ENCODE measurements at places on chromosomes 4 and X. TPM values are rescaled to one million over a fixed set of nuclear protein-coding genes. Genes with fewer than 3 reads are reported as not detected.
A peak's percentile ranks its signal among the peaks of the same experiment; 100 is the strongest.

SMR3B gene
- total RNA-seq = not detected

CSN1S1 gene
- total RNA-seq = not detected

CDKL2 gene
- 20.6 TPM for total RNA-seq

CDS1 gene
- 25.1 TPM for total RNA-seq

DNA sequence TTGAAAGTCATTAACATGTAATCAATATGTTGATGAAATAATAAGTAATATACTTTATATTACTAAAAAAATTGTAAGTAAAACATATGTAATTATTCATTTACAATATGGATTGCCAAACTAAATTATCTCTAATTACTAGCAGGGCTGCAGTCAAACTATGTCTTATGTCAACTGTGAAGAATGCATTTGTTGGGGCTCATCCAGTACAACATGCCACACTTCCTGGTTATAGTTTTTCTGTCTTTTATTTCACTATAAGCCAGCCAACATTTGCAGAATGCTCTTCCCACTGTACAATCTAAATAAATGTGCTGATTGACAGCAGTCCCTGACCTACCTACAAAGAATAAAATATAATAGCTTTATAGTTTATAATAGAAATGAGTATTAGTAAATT is 975.4 kb upstream of the NDST4 start:
- no peak for DNase-seq

DNA sequence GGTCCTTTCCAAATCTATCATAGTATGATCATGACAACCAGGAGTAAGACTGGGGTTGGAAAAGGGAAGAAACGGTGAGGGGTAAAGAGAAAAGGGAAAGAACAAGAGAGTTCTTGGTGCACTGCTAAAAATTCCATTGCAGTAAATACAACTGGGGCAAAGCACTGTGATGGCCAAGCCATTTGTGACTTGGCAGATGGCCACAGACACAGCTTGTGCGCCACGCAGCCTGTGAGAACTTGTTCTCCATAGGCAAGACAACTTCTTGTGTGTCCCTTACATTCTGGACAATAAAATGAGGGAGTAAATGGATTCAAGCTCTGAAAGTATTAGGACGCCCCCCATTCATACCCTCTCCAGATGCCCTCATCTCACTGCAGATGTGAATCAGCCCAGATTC is 10.9 kb downstream of the MFAP3L start:
- DNase-seq = no peak

- no peak for DNase-seq
Observed at GRCh38 chrX:136272325-136272724, 21.1 kb upstream of the MAP7D3 start.

DNA sequence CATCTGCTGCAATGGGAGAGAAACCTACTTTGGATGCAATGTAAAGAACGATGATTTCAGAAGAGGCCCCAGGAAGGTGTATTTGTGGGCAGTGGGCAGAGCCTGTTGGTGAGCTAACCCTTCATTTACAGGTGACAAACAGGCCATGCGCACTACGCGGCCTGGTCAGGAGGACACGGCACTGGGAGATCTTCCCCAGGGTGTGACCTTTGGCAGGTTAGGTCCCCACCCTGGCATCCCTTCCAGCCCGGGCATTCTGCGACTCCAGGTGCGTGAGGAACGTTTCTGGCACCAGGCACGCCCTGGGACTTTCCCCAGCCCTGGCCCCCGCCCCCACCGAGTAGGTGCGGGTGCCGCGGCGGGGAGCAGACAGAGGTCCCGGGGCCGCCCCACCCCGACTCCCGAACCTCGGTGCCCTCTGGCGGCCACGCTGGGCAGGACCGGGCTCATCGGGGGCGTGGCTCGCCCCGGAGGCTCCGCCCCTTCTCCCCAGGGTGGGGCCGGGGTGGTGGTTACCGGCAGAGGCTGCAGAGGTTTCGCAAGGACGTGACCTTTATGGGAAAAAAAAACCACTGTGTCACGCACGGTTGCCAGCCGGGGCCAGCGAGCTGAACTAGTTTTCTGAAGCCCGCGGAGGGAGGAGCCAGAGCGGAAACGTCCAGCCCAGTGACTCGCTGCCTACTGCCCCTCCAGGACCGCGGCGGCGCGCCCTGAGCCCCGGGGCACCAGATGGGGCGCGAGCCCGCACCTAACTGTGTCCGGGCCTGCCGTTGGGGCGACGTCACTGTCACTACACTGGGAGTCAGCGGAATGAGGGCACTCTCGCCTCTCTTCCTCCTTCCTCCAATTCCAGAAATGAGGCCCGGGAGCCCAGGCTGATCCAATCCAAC is 5.0 kb upstream of the NYX start:
- DNase-seq = peak; percentile 93

DNA sequence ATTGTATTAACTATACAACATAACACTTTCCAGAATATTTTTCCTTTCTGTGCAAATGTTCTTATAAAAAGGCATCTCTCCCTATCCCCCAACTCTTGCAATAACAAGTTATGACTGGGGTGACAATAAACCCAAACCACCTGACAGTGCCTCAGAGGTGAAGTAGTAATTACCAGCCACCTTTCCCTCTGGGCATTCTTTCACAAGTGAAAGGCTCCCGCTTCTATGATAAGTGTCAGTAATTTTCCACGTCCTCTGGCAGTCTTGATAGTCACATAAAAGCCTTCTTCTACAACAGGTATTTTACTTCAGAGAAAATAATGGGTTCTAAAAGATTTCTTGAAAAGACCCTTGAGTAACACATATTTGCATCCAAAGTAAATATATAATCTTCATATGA is 82.7 kb downstream of the MANBA start:
- DNase-seq = no peak

DNA sequence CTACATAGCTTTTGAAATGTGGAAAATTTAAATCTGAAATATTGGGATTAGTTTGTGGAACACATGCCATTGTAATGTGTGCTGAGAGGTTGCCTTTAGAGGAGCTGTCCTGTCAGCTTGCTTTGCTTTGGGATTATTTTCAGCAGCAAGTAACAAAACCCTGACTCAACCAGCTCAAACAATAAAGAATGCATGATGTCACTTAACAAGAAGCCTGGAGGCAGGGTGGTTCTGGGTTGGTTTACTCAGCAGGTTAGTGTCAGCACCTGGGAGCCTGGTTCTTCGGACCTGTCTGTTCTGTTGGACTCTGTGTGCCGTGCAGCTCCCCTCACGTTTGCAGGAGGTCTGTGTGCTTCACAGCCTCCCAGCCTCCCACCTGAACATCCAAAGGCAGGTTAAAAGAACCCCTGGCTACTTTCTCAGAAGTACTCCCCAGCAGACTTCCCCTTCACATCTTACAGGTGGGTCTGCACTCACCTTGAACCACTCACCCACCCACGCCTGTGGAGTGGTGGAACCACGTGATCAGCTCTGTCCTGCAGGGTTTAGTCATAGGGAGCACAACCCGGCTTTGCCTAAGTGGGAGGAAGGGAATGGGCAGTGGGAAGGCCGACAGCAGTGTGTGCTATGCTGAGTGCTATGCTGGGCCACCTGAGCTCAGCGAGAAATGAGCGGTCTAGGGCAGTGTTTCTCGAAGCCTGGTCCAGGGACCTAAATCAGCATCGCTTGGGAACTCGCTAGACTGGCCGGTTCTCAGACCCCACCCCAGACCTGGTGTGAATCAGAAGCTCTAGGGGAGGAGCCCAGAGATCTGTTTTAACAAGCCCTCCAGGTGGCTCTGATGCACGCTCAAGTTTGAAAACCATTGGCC is 20.4 kb downstream of the TMEM131L start:
- DNase-seq = no peak

GRCh38 chr4:3324093-3324815 is 31.4 kb downstream of the RGS12 start:
- peak; percentile 50 for DNase-seq

DNA sequence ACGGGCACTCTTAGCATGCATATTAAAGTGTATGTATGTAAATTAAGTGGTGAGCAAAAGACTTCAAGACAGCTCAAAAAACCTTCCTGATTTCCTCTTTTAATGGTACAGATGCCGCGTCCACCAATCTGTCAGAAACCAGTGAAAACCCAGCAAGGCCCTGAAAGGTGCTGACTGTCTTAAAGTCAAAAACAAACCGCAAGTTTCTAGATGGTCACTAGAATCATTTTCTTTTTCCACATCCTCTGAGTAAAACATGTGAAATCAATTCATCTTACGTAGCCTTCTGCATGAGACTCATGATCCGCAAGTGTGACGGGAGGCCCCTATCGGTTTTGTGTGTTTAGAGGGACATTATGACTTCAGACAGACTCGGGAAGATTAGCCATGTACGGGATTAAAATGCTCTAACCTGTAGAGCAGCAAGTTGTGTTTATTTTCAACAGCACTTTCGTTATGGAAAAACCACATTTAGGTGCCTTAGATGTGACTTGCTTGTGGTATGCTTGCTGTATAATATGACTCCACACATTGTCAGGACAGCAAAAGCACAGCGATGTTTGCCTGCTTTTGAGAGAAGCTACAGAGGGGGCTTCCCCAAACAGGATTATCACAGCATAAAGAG is 88.2 kb upstream of the STS start:
- no peak for DNase-seq

GRCh38 chrX:6386837-6387236 is 148.1 kb downstream of the VCX3A start:
- DNase-seq = no peak

GRCh38 chr4:113560579-113560978 is 201.0 kb downstream of the CAMK2D start:
- no peak for DNase-seq

DNA sequence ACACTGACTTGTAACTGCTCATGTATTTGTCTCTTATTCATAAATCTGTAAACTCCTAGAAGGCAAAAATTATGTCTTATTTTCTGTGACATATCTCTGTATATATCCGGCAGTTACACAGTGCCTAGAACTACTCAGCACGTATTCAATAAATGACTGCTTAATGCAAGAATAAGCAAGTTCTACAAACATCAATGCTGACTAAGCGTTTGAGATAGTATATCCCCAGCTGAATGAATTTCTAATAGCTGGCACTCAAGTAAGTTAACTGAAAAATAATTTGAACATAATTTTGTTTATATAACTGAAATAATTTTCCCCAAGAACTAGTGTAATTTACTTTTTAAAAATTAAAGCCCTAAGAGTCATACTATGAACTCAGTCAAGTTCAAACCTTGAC is 113.7 kb downstream of the ARAP2 start:
- DNase-seq = no peak

- no peak for DNase-seq
Observed at GRCh38 chr4:36267486-36268268, 13.7 kb upstream of the DTHD1 start.

- DNase-seq = peak; percentile 63
Observed at GRCh38 chrX:22081475-22082092, 49.5 kb downstream of the PHEX start.

- DNase-seq = no peak
Observed at GRCh38 chr4:122968227-122968812, 45.9 kb upstream of the NUDT6 start.

GRCh38 chrX:71131510-71131909 is 13.1 kb downstream of the MED12 start:
- DNase-seq = no peak

- no peak for DNase-seq
Observed at GRCh38 chr4:102218656-102219055, 126.6 kb downstream of the SLC39A8 start.

- no peak for DNase-seq
Observed at GRCh38 chr4:85591406-85592098, 116.6 kb downstream of the ARHGAP24 start.

GRCh38 chr4:54898056-54898562 is 227.3 kb downstream of the KDR start:
- no peak for DNase-seq

DNA sequence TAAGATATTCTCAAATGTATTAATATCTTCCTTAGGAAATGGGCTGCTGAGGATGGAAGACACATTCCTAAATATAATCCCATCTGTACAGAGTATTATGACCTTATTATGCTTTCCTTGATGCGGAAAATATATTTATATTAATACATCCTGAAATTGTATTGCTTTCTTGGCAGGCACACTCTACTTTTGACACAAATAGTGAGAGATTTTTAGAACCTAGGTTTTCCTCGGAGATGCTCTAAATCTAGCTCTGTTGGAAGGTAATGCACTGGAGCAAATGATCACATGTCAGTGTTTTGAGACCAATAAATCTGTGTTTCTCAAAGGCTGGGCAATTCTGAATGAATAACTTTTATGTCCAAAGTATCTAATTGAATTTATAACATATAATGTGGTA is 94.3 kb upstream of the MAGEC2 start:
- no peak for DNase-seq

All from upper lobe of right lung (tissue), 1 donor.